Lower leg skin (tissue), 4 donors: ENCODE measurements at places on chromosomes 3 and 15.
A peak's percentile ranks its signal among the peaks of the same experiment; 100 is the strongest.

DNA sequence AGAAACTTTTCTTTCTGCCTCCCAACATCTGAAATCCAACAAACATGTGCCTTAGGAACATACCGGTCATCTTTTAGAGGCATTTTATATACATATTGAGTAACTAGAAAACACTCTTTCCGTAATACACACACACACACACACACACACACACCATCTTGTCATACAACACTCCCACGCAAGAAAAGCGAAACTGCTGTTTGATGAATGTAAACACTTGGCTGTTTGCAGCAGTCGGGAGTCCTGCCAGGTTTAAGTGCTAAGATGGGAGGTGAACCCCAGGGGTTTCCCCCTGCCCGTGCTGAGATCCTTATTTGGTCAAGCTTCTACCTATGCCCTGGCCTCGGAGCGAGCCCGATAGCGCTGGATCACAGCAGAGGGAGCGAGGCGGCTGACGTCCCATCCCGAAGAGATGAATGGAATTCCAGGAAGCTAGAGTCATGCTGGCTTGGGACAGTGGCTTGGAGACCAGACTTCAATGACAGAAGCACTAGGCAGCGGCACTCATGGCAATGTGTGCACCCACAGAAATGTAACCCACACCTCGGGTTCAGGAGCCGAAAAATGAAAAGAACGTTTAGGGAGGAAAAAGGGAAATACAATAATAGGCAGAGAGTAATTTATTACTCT is 1.3 kb upstream of the THBS1 start:
- peak; percentile 62 for DNase-seq

DNA sequence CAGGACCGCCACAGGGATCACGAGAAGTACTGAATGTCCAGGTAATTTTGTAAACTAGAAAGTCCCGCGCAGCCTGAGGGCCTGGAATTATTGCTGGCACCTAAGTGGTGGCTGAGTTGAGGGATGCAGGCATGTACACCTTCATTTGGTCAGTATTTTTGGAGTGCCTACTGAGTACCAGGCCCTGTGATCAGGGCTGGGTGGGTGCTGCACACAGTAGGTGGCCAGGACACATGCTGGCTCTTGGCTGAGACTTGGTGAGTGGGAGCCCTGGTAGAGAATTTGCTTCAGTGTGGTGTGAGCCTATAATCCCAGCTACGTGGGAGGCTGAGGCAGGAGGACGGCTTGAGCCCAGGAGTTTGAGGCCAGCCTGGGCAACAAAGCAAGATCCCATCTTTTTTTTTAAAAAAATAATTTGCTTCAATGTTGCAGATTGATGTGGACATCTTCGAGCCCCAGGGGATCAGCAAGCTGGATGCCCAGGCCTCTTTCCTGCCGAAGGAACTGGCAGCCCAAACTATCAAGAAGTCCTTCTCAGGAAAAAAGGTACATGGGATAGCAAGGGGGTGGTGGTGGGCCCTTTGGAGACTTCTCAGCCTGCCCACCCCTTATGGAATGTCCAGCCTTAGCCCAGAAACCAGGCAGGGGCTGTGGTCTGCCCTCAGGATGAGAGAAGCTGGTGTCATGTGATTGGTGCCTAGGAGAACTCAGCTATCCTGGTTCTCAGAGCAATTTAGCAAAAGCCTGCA is 2.6 kb downstream of the ITIH1 start:
- peak; percentile 37 for DNase-seq

- no peak for DNase-seq
Measured at GRCh38 chr15:73621286-73621826, 11.8 kb downstream of the NPTN start.

DNA sequence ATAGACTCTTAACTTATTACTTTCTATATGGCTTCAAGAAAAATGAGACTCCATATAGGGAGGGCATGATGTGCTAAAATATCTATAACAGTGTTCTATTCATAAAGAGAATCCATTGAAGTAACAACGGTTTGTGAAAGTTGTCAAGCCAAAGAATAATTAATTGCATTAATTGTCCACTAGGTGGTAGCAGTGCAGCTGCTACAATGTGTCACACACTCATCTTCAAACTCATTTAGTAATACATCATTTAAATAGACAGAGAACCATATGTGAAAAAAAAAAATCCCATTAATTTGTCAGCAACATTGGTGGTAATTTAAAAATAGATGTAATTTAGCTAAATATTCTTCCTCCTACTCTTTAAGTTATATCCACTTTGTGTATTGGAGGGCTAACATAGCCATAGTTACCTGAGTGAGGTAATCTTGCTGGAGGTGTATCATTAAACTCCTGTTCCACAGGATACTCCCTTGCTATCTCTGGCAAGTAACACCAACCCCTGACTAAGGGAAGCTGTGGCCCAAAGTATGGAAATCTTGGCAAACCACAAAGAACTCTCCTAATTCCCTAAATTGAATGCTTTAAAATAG is 3.7 kb upstream of the CPA3 start:
- DNase-seq, result no peak

DNA sequence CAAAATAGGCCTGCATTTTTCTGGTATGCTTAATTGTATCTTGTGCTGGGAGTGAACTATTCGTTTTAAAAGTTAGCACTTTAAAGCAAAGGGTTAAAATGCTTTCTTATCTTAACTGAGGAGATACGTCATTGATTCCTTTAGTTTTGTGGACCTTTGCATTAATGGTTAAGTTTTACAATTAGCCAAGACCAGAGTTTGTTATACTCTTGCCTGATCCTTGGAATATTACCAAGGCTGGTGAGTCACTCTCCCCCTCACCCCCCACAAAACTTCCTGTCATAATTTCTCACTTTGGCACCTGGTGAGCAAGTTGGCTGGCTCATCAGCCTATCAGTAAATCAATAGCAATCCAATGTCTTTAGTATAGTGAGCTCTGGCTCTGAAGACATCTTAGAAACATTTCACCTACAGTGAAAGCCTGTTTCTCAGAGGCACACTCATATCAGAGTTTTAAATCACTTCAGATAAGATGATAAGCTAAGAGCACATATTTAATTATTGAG is 26.7 kb downstream of the SLC2A2 start:
- no peak for DNase-seq

GRCh38 chr3:196399485-196399945 is 32.7 kb downstream of the UBXN7 start:
- no peak for DNase-seq

DNA sequence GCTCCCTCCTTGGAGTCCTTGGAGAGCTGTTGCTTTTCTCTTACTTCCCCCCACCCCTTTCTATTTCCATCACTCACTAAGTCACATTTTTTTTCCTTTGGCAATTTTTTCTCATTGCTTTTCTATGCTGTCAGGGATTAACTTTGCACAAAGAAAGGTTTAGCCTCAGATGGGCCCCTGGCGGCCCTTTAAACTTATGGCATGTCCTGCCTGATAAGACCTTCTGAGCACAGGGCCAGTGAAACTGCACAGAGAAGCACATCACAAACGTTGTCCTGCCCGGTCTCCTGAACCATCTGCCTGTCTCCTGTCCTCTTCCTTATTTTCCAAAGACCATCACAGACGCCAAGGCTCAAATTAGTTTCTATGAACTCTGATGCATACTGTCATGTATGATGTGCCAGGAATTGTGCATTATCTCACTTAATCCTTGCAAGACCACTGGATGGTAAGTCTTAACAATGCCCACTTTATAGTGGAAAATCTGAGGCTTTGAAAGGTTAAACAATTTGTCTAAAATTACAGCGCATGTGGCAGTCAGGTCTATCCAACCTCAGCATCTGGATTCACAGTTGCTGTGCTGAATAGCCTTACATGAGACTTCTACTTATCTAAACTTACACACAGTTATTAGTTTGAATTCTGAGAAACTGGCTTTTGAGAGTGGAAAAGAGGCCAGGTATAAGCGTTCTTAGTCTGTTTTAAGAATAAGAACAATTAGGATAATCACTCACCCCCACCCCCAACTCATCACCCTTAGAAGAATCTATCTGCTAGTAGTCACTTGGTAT is 648.1 kb downstream of the NTRK3 start:
- DNase-seq, result no peak

- DNase-seq, result no peak
Measured at GRCh38 chr3:18735005-18735404, 309.9 kb upstream of the SATB1 start.

DNA sequence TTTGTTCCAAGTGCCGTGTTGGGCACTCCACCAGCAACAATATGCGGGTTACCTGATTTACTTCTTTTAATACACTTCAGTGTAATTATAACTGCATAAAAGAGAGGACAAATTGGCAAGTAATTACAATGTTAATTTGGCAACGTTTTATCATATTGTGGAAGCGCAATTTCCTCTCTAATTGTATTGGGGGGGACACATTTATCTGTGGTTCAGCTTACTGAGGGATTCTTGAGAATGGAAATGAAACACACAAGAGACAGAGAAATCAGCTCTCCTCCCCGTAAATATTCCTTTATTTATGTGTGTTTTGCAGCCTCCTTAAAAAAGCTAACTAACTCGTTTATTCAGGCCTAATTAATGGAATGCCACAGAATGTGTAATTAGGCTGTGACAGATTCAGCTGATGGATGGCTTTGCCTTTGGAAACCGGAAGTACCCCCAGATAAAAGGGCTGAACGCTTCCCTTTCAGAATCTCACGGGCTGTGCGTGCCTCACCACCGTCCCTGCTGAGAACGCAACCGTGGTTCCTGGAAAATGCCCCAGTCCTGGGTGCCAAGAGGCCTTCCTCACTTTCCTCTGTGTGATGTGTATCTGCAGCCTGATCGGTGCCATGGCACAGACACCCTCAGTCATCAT is 247.1 kb upstream of the ST8SIA2 start:
- DNase-seq, result no peak

- no peak for DNase-seq
Measured at GRCh38 chr3:182117583-182117982, 405.9 kb downstream of the SOX2 start.

- no peak for DNase-seq
Measured at GRCh38 chr3:106328224-106328623, 459.4 kb upstream of the CBLB start.

DNA sequence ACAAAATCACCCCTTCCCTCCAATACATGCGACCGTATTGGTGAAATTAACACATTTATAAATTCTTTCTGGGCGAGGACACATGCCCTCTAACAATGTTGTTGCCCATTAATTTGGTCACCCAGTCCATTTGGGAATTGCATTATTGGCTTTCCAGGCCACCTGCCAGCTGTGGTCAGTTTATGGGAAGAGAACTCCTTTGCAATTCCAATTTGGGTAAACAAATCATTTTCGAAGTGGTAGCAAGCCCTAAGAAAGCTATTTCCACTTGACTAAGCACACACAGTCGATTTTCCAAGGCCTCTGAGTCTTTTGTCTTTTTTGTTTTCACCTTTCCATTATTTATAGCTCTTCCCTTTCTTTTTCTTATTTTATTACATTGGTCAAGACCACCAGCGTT is 362.3 kb upstream of the RGMA start:
- DNase-seq, result no peak

GRCh38 chr3:117550766-117551165 is 841.2 kb downstream of the TUSC7 start:
- DNase-seq, result no peak

- DNase-seq, result no peak
Measured at GRCh38 chr15:98730860-98731711, 82.7 kb downstream of the IGF1R start.

DNA sequence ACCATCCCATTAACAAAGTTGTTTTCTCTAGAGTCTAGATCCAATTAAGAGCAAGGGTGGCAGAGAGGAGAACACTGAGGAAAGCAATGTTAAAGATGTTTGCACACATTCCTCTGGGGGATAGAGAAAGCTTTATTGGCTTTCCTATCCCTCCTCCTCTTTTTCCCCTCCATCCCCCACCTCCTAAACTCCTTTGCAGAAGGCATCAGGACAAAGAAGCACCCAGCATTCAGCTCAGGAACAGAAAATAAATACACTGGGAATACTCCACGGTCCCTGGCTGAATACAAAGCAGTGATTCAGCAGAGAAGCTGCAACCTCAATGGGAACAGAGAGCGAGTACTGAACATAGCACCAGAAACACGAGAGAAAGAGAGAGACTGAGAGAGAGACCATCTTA is 21.9 kb downstream of the LSAMP start:
- no peak for DNase-seq

GRCh38 chr3:56269755-56270535 is 198.3 kb downstream of the ERC2 start:
- no peak for DNase-seq

DNA sequence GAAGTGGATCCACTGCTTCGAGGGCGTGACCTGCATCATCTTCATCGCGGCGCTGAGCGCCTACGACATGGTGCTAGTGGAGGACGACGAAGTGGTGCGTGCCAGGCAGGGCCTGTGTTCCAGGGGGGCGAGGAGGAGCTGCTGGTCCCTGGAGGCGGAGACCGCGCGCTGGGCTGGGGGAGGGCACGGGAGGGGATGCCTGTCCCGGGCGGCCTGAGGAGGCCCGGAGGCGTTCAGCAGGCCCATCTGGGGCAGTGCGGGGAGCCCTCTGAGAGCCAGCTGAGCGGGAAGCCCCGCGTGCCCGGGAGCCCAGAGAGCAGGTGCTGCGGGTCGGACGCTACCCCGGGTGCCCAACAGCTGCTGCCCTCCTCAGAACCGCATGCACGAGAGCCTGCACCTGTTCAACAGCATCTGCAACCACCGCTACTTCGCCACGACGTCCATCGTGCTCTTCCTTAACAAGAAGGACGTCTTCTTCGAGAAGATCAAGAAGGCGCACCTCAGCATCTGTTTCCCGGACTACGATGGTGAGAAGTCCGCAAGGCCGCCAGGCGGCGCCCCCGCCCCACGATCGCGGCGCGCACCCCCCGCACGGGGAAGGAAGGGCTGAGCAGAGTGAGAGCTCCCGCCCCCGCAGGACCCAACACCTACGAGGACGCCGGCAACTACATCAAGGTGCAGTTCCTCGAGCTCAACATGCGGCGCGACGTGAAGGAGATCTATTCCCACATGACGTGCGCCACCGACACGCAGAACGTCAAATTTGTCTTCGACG is 2.9 kb downstream of the GNAT1 start:
- peak; percentile 92 for DNase-seq

- no peak for DNase-seq
Measured at GRCh38 chr3:24012589-24013269, 67.6 kb downstream of the NR1D2 start.

GRCh38 chr3:149618151-149619123 is 39.4 kb downstream of the WWTR1 start:
- no peak for DNase-seq
